ENCODE measurements at places on chromosomes 2 and 18. TPM values are rescaled to one million over a fixed set of nuclear protein-coding genes. Genes with fewer than 3 reads are reported as not detected.

The CAPN13 gene
- 3.4 TPM for polyA plus RNA-seq

The ADAM23 gene
- polyA plus RNA-seq: 2.5 TPM

The SFT2D3 gene
- 5.1 TPM for polyA plus RNA-seq

The LRRTM1 gene
- polyA plus RNA-seq: 1.1 TPM

The PLB1 gene
- 0.95 TPM for polyA plus RNA-seq

The LIPG gene
- 4.8 TPM for polyA plus RNA-seq

DNA sequence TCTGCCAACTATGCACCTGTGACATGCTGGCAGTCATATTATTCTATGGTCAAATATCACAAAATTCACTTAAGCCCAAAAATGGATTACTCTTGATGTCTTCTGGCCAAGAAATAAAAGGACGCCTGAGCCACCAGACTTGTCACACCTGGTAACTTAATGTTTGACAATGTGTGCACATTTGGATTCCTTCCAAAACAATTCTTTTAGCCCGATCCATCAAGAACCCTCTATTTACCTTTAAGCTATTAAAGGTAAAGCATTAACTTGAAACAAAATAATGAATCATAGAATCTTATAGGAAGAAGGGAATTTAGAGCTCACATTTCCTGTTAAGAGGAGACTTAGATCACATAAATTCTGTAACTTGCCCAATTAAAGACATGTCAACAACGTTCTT is 46.5 kb upstream of the NFU1 start:
- no peak for DNase-seq

The HOXD4 gene
- 12.1 TPM for polyA plus RNA-seq

The PTH2R gene
- 11.0 TPM for polyA plus RNA-seq

The SERPINB7 gene
- polyA plus RNA-seq: 0.45 TPM

The SLC5A7 gene
- 0.75 TPM for polyA plus RNA-seq

DNA sequence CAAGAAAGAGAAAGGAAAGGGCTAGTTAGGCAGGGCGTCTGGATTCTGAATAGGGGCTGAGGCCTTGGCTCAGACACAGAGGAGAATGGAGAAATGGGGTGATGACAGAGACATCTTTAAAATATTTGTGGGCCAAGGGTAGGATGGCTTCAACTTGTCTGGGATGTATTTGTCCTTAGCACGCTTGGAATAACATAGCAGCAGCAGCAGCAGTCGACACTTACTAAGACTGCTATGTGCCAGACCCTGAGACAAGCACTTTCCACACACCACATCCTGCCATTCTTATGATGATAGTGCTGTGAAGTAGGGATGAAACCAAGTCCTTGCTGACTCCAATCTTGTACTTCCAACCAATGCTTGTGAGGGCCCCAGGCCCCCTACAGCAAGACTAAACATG is 2.6 kb downstream of the IL1RL1 start:
- DNase-seq: no peak

The IL37 gene
- polyA plus RNA-seq: not detected

- DNase-seq: no peak
Measured at GRCh38 chr2:10680957-10681356, 8.8 kb downstream of the NOL10 start.

DNA sequence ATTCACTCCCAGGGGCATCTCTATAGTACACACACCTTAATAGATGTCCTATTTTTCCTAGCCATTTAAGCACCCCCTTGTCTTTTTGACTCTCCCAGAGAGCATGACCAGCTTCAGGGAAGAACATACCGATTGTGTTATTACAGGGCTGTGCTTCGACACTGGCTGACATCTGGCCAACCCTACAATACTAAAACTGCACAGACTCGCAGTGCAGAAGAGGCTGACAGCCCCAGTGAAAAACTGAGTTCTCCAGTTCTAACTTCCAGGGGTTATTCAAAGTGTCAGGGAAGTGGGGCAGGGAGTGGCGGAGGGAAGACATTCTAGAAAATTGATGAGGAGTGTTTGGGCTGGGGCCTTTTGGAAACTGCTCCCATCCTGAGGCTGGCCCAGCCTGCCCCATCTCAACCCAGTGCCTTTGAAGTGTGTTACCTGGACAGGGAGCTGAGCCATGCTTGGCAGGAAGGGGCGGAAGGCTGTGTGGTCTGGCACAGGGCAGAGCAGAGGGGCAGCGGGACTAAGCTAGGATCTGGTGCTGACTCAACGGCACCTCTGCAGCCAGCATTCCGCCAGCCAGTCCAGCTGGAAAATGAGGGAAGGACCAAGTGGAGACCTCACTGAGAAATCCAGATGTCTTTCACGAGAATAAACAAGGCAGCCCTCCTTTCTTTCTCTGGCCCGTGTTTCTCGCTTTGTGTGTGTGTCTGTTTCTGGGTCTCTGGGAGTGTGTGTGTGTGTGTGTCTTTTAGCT is 15.4 kb upstream of the IGFBP5 start:
- DNase-seq: no peak

GRCh38 chr2:2879781-2880180 is 497.8 kb downstream of the EIPR1 start:
- DNase-seq: peak; percentile 58

The PSMA8 gene
- not detected for polyA plus RNA-seq

DNA sequence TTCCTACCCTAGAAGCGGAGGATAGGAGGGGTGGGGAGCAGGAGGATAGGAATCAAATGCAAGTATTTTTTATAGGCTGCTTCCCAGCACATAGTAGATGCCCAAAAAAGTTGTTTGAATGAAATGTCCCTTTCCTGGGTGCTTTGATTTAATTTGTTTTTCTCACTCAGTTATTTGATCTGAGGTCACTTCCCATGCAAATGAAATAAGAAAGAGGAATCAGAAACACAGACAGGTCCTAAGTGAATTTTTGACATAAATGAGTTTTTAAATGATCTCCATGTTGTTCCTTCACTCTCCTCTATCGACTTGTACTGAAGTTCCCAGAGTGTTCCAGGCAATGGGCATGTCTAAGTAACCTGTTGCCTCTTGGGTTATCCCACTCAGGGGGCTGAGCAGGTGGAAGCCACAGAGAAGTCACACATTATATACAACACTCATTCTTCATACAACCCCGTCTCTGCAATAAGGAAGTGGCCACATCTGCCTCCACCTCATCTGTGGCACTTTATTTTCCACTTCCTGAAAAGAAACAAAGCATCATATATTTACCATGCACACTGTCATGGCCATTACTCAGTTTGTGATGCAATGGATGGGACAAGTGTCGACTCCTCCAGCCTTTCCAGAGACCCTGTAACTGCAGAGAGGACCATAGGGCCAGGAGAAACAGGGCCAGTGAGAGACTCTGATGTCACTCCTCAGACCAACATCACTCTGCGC is 81.9 kb upstream of the ZNF397 start:
- DNase-seq: no peak

- no peak for DNase-seq
Measured at GRCh38 chr2:88873620-88874019, 182.1 kb downstream of the RPIA start.

- no peak for DNase-seq
Measured at GRCh38 chr2:10954856-10955818, 43.4 kb downstream of the KCNF1 start.

DNA sequence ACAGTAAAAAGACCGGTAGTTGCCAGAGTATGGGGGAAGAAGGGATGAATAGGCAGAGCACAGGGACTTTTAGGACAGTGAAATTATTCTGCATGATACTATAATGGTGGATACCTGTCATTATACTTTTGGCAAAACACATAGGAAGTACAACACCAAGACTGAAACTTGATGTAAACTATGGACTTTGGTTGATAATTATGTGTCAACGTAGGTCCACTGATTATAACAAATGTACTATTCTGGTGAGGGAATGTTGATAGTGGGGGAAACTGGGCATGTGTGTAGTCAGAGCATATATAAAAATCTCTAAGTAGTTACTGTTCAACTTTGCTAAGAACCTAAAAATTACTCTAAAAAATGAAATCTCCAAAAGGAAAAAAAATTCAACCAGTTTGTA is 629.7 kb downstream of the CCDC85A start:
- DNase-seq: no peak

DNA sequence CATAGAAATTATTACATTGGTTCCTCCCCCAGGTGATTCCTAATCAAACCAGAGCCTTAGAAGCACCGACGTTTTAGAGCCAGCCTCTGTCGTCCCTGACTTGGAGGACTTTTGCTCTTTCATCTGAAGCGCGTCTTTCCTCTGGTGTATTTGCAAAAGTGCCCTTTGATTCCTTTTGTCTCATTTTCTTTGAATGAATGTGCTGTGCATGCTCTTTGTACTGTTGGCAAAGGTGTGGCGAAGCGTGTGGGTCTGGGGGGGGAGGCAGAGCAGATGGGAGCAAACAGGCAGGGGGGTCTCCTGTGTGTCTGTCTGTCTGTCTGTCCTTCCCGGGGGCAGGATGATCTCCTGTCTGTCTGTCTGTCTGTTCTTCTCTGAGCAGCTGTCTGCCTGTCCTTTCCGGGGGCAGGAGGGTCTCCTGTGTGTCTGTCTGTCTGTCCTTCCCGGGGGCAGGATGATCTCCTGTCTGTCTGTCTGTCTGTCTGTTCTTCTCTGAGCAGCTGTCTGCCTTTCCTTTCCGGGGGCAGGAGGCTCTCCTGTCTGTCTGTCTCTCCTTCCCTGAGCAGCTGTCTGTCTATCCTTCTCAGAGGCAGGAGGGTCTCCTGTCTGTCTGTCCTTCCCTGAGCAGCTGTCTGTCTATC is 205.5 kb upstream of the MYT1L start:
- DNase-seq: no peak

DNA sequence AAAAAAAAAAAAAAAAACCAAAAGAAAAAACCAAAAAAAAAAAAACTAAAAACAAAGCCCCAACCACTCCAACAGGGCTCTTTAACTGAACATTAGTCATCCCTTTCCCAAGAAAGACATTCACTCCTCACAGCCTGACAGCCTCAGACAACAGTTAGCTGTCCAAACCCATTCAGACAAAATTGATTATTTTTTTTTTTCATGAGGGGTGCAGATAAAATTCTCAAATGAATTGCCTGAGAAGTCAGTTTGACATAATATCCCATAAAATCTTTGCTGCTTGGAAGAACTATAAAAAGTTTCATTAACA is 206.1 kb upstream of the REV1 start:
- DNase-seq: no peak

The SGPP2 gene
- 8.2 TPM for polyA plus RNA-seq

The TDRD15 gene
- not detected for polyA plus RNA-seq

The IMPA2 gene
- 348 TPM for polyA plus RNA-seq

DNA sequence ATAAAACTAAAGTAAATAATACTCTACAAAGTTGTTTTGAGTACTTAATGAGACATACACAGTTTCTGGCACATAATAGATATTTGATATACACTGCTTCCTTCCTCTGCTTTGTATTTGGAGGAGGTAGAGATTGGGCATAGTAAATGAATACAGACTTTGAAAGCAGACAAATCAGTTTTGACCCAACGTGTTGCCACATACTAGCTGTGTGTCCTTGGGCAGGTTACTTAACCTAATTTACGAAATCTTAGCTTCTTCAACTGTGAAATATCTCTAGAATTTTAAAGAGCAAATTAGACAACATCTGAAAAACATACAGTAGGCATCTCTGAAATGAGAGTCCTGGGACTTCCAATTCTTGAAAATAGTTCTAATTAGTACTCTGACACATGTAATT is 425.4 kb downstream of the TGIF1 start:
- no peak for DNase-seq

DNA sequence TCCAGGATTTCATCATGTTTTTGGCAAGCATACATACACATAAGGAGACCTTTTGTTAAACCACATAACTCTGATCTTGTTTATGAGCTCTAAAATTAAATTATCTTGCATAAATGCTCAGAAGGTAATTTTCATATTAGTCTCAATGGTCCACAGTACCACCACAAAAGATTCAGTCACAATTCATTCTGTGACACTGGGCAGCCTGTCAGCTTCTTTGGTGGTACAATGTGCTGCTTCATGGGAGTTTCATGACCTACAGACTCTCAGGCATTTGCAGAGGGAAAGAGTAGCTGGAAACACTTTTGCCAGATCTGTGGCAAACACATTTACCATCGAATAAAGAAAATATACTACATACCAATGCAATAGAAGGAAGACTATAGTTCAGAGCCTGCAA is 51.3 kb upstream of the ZNF397 start:
- no peak for DNase-seq

GRCh38 chr2:17915099-17915498 is 36.6 kb downstream of the KCNS3 start:
- DNase-seq: no peak

DNA sequence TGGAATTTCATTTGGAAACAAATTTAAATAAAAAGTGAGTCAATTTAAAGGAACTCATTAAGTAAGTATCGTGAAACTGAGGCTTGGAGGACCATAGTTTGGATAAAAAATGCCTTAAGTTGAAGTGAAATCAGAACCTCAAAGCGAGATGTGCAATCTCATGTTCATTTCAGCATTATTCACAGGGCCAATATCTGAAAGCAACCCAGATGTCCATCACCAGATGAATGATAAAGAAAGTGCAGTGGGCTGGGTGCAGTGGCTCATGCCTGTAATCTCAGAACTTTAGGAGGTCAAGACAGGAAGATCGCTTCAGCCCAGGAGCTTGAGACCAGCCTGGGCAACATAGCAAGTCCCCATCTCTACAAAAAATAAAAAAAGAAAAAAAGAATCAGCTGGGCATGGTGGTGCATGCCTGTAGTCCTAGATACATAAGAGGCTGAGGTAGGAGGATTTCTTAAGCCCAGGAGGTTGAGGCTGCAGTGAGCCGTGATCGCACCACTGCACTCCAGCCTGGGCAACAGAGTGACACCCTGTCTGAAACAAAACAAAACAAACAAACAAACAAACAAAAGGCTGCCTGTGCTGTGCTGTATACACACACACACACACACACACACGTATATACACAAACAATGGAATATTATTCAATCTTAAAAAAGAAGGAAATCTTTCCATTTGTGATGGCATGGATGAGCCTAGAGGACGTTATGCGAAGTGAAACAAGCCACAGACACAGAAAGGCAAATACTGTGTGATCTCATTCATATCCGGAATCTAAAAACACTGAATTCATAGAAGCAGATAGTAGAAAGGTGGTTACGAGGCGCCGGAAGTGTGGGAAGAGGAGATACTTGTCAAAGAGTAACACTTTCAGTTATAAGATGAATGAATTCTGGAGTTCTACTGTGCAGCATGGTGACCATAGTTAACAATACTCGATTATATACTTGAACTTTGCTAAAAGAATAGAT is 14.5 kb downstream of the SH3RF3 start:
- DNase-seq: no peak

Data from kidney (tissue), 22 donors.